NCI-H1417 treated with DMSO at 0.1 percent for 48 hours (cell line): ENCODE measurements at places on chromosomes 13 and 19.

DNA sequence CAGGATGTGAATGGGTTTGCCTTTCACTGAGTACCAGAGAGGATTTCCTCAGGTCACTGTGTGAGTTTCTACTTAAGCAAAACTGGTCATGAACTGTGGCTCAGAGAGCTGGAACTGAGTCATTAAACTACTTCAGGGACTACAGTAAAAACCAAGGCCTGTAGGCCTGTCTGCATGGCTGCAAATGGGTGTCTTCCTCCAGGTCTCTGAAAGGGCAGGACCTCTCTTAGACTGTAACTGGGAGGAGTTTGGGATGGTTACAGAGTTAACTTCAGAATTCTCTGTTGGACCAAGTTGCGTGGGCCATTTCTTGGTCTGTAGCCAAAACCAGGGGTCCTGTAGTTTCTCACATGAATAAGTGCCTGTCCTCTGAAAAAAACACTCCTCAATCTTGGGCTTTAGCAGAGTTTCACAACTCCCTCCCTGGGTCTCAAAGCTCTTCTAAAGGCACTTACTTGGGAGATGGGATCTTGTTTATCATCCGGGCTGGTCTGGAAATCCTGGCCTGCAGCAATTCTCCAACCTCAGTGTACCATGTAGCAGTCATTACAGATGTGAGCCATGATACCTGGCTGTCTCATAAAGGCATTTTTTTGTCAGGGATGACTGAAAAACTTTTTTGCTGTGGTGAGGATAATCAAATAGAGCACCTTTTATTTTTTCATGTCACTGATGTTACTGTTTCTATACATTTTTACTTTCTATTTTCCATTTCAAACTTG is 19.7 kb downstream of the ZNF714 start:
- no peak for DNase-seq

DNA sequence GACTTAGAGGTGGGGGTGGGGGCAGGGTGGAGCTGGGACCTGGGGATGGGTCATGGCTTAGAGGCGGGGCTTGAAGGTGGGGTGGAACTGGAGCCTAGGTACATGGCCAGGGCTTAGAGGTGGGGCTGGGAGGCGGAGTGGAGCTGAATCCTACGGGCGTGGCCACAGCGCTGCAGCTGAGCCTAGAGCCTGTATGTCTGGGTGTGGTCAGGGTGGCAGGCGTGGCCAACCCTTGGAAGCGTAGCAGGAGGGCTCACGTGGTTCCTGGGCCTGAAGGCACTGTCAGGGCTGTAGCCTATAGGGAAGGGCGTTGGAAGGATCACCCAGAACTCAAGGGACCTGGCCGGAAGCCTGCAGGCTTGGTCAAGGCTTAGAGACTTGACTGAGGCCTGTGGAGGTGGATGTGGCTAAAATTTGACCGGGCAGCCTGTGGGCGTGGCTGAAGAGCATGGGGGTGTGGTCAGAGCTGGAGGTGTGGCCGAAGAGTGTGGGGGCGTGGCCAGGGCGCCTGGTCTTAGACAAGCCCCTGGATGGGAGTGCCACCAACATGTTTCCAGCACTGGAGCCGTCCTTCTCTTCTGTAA is 24.3 kb downstream of the COLGALT1 start:
- no peak for DNase-seq

DNA sequence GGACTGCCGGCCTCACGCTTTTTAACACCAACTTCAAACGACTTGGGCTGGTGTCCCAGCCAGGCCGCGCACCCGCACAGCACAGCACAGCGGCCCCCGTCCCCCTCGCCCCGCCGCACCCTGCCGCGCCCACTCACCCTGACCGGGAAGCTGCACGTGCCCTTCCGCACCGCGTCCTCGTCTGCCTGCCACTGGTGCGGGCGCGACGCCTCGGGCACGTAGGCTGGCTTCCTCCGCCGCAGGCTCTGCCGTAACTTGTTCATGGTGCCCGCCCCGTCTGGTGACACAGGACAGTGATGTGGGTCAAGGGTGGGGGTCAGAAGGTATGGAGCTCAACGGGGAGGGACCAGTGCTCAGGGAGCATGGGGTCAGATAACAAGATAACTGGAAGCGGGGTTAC is 6.2 kb downstream of the NUMBL start:
- no peak for DNase-seq

DNA sequence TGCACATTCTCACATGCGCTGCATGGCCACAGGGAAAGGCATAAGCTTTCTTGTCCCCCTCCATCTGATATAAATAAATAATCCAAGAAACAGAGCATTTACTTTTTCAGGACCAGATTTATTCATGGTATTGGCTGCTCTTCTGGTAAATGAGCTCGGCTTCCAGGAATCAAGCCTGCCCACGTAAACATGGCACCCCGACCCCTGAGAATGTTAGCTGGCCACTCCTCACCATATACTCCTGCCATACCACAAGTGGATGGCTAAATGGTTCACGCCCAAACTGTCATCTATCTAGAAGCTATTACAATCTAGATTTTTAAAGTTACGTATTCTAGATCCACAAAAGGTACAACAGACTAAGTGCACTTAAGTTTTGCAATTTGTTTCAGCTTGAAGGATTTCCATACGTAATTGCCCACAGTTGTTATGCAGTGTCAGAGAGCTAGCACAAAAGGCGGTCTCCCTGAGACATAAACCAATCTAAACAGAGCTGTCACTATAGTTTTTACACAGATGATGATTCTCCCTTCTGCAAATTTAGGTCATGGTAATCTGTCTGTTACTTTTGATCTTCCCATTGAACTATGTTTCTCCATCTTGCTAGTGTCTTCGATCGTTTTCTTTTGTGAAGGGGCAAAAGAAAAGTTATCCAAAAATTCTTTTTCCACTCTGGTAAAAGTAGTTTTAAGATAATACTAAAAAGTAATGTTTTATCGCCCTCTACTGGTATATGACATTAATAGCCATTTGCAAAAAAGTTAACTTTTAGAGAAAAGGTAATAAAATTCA is 16.2 kb upstream of the FOXO1 start:
- DNase-seq, result no peak

- DNase-seq, result no peak
Observed at GRCh38 chr13:46605825-46606554, 53.0 kb downstream of the LRCH1 start.

GRCh38 chr13:46369506-46370277 is 17.4 kb downstream of the RUBCNL start:
- DNase-seq, result no peak

- no peak for DNase-seq
Observed at GRCh38 chr19:30649934-30650614, 277.9 kb downstream of the ZNF536 start.

- DNase-seq, result no peak
Observed at GRCh38 chr19:42108527-42109389, 23.5 kb downstream of the POU2F2 start.

DNA sequence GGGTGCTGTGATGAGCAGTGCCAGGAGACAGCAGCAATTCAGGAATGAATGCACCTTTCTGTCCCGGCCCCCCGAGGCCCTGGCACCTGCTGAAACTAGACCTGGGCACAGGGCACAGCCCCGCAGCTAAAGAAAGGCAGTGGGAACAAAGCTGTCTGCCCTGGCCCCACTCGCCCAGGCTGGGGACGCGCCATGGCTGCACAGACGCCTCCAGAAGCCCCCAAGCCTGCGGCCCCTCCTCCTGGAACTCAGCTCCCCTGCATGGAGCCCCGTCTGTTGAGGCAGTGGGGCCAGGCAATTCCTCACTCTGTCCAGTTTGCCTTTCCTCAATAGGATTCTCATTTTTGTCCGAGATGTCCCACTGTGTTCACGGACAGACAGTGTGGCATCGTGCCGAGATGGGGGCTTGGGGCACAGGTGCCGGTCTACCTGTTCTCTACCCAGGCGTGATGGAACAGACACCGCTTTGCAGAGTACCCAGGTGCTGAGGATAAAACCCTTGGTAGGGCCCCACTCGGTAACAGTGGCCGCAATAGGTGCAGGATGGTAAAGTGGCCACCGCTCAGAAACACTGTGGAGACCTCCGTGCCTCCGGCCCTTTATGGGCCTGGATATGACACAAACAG is 146.5 kb upstream of the SOX1 start:
- no peak for DNase-seq

DNA sequence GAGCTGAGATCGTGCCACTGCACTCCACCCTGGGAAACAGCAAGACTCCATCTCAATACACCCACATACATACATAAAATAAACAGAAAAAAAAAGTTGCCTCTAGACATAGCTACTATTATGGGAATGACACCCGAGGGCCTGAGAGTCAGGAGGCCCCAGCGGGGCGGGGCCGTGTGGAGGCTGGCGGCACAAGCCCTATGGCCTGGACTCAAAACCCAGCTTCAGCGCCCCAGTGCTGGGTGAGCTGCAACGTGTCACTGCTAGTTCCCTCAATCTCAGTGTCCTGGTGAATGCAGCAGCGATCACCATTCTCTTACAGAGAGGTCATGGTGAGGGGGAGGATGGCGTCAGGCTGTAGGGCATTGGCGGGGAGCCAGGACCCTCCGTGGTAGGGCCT is 9.2 kb upstream of the ZSCAN1 start:
- DNase-seq, result no peak

DNA sequence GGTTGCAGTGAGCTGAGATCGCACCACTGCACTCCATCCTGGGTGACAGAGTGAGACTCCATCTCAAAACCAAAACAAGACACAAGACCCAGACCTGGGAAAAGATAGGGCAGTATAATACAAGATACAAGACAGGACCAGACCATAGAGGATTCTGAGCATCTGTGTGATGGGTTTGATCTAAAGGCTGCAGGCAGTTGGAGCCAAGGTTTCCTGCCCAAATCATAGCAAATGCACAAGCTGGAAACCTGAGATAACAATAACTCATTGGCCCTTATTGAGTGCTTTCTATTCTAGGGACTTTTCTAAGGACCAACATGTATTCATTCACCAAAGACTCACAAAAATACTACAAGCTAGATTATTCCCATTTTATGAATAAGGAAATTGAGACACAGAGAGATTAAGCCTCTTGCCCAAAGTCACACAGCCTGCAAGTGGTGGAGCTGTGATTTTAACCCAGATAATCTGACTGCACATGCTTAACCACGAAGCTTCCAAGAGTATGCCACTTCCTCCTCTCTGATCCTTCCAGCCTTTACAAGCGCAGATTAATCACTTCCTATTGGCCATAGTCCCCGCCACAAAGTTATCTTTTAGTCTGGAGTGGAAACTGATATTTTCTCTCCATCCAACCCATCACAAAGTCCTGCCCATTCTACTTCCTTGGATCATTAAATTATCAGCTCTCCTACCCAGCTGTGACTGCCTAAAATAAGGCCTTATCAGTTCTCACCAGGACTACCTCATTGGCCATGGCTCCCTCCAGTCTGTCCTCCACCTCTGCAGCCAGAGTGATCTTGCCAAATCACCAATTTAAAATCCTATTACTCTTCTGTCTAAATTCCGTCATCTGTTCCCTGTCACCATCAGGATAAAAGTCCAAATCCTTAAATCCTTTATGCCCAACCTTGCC is 147.2 kb downstream of the FLT1 start:
- DNase-seq, result no peak

GRCh38 chr19:43752287-43752875 is 2.4 kb downstream of the SMG9 start:
- DNase-seq, result no peak

GRCh38 chr19:38736036-38736412 is 8.2 kb downstream of the CAPN12 start:
- no peak for DNase-seq

DNA sequence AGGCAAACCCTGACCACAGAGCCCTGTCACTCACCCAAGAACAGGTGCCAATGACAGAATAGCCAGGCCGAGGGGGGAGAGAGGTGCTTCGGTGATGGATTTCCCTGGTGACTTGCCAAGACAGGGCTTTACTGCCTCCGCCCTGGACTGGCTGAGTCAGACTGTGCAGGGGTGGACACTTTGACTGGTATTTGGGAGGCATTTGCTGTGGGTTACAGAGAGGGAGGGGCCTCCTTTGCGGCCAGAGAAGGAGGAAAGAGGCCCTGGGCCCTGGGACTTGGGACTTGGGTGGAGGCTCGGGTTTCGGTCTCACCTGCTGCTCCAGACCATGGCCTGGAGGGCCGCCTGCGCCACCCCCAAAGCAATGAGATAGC is 4.6 kb upstream of the EPS8L1 start:
- DNase-seq, result no peak

- DNase-seq, result no peak
Observed at GRCh38 chr19:18780631-18781030, 10.5 kb downstream of the COMP start.

DNA sequence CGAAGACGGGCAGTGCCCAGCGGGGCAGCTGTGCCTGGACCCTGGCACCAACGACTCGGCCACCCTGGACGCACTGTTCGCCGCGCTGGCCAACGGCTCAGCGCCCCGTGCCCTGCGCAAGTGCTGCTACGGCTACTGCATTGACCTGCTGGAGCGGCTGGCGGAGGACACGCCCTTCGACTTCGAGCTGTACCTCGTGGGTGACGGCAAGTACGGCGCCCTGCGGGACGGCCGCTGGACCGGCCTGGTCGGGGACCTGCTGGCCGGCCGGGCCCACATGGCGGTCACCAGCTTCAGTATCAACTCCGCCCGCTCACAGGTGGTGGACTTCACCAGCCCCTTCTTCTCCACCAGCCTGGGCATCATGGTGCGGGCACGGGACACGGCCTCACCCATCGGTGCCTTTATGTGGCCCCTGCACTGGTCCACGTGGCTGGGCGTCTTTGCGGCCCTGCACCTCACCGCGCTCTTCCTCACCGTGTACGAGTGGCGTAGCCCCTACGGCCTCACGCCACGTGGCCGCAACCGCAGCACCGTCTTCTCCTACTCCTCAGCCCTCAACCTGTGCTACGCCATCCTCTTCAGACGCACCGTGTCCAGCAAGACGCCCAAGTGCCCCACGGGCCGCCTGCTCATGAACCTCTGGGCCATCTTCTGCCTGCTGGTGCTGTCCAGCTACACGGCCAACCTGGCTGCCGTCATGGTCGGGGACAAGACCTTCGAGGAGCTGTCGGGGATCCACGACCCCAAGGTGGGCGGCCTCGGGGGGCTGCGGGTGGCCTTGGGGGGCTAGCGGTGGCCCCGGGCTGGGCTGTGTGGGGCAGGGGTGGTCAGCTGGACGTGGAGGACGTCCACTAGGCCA is 4.8 kb downstream of the GRIN3B start:
- DNase-seq, result no peak

DNA sequence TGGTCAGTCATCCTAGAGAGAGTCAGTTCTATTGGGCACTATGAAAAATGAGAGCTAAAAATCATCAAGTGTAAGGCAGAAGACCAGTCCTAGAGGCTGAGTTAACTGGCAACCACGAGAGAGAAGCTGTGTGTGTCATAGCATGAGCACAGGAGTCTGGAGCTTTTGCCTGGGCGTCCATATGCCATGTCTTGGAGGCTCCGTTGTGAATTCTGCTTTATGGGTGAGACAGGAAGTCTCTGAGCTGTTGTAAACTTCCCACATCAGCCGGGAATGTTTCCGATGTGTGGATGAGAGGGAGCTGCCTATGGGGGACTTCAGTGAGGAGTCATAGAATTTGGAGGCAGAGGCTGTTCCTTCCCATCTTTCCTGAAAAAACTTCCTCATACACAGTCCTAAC is 120.0 kb downstream of the ITGBL1 start:
- no peak for DNase-seq

DNA sequence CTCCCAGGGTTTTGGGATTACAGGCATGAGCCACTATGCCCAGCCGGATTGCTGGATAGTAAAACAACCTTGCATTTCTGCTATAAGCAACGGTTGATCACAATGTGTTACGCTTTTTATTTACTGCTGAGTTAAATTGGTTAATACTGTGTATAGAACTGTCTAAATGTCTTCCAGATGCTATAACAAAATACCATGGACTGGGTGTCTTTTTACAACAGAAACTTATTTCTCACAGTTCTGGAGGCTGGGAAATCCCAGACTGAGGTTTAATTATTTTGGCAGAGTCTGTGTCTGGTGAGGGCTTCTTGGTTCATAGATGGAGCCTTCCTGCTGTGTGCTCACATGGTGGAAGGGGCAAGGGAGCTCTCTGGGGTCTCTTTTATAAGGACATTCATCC is 65.5 kb downstream of the ING1 start:
- no peak for DNase-seq
